ENCODE measurements at places on chromosomes 1 and 21.

DNA sequence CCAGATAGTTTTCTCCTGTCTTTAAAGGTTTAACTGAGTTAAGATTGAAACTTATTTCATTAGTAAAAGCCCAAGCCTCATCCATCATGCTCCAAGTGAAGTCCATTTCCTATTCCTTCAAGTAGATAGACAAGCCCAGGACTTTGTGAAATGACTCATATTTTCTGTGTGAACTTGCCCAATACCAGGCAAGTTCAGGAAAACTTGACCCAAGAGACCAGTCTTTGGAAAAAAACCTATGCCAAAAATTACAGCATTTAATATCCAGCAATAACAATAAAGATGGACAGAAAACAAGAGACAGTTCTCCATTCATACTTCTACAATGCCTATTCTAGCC lies 405 bp upstream of the RAB29 start:
- no peak for DNase-seq

DNA sequence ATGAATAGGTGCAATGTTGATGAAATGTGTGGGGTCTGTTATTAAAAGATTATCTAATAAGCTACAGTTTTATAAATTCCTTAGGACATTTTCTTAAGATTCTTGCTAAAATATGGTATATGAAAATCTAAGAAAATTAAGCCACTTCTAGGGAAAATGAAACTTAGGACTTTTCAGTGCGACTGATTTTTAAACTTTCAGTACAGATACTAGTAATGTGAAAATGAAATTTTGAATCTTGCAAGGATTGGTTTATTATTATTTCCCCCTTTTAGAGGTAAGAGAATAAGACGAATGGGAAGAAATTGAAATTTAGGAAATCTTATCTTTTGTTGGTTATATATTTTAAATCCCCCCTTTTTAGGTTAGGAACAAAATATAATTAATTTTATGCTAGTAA lies 16.4 kb downstream of the CAPZA1 start:
- DNase-seq: no peak

DNA sequence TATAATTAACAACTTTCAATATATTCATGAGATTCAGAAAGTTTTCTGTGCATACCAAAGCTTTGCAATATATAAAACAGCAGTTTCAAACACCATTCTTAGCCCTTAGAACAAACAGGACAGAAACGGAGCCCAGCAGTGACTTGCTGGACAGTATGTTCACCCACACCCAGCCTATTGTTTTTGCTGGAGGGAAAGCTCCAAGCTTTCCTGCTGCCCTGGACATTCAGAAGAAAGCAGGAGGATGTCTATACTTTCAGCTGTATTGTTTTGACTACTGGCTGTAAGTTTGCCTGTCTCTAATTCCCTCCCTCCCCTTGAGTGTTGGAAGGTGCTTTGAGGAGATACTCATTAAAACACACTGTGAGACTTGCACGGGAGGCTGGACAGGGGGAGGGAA lies 9.6 kb downstream of the DENND2C start:
- DNase-seq: no peak

GRCh38 chr1:89659322-89660081 lies 26.6 kb downstream of the LRRC8C start:
- no peak for DNase-seq

DNA sequence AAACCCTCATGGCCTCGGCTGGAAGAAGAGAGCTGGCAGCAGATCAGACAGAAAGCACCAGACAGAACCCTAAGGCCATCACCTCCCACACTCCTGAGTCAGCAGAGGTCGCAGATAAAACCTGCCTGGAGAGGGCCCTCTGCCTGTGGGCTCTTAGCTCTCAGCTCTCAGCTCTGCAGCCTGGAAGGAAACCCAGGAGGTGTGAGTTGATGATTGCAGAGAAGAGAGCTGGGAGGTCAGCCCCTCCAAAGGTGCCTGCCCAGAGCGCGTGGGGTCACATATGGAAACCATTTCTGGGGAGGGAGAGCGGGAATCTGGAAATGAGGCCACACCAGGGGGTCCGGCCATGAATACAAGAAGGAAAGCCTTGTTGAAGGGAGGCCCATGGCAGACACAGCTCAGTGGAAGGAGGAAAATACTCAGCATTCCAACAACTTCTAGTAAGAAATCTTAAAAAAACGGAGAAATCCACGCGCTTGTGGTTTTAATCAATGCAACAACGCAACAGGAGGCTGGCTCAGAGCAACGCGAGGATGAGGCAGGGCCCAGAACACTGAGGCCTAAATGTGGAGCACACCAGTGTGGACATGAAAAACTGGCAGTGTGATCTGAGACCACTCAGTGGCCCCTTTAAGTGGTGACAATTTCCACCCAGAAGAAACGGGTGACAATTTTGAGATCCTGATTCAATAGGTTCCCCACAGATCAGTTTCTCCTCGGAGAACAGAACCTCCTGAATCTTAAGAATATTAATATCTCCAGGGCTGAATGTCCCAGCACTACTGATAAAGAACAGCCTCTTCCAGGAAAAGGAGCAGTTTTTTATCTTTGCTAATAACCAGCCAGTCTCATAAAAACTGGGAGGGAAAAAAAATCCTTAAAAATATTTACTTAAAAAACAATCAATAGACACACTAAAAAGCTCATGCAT lies 45.7 kb downstream of the PSMG1 start:
- DNase-seq: no peak
